ENCODE measurements at places on chromosomes 3 and 15.

GRCh38 chr3:197238842-197239241, 59.6 kb downstream of the DLG1 start:
- DNase-seq, result no peak

DNA sequence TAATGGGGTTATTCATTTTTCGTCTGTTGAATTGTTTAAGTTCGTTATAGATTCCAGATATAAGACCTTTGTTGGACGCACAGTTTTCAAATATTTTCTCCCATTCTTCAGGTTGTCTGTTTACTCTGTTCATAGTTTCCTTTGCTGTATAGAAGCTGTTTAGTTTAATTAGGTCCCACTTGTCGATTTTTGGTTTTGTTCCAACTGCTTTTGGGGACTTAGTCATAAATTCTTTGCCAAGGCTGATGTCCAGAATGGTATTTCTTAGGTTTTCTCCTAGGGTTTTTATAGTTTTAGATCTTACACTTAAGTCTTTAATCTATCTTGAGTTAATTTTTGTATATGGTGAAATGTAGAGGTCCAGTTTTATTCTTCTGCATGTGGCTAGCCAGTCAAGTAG, 58.9 kb upstream of the ZNF280D start:
- DNase-seq, result no peak

- DNase-seq, result no peak
Measured at GRCh38 chr3:35832140-35832571, 192.8 kb downstream of the ARPP21 start.

- no peak for DNase-seq
Measured at GRCh38 chr15:77819048-77819850, 186.5 kb upstream of the LINGO1 start.

DNA sequence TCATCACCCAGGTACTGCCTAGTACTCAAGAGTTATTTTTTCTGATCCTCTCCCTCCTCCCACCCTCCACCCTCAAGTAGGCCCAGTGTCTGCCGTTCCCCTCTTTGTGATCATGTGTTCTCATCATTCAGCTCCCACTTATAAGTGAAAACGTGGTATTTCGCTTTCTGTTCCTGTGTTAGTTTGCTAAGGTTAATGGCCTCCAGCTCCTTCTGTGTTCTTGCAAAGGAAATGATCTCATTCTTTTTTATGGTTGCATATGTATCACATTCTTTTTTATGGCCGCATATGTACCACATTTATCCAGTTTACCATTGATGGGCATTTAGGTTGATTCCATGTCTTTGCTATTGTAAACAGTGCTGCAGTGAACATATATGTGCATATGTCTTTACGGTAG, 8.2 kb upstream of the GANC start:
- DNase-seq, result no peak

DNA sequence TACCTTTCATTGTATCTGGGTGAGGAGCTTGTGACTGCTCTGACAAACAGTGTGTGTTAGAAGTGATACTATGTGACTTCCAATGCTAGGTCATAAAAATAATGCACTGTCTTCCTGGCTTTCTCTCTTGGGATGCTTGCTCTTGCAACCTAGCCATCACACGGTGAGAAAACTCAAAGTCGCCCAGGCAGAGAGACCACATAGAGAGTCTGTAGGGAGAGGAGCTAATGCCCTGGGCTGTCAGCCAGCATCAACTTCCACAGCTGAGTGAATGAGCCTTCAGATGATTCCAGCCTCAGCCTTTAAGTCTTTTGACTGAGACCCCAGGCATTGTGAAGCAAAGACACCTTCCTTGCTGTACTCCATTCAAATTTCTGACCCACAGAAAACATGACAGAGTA, 220.6 kb upstream of the SGO1 start:
- no peak for DNase-seq

DNA sequence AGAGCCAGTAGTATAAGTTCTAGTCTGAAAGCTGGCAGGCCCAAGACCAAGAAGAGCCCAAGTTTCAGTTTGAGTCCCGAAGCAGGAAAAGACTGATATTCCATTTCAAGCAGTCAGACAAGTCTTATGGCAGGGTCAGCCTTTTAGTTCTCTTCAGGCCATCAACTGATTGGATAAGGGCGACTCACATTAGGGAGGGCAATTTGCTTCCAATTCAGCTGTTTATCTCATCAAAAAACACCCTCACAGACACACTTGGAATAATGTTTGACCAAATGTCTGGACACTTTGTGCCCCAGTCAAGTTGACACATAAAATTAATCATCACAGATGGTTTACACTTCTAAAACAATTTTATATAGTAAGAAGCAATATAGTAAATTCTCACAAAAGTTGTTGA, 69.7 kb downstream of the UBE2E2 start:
- DNase-seq, result no peak

DNA sequence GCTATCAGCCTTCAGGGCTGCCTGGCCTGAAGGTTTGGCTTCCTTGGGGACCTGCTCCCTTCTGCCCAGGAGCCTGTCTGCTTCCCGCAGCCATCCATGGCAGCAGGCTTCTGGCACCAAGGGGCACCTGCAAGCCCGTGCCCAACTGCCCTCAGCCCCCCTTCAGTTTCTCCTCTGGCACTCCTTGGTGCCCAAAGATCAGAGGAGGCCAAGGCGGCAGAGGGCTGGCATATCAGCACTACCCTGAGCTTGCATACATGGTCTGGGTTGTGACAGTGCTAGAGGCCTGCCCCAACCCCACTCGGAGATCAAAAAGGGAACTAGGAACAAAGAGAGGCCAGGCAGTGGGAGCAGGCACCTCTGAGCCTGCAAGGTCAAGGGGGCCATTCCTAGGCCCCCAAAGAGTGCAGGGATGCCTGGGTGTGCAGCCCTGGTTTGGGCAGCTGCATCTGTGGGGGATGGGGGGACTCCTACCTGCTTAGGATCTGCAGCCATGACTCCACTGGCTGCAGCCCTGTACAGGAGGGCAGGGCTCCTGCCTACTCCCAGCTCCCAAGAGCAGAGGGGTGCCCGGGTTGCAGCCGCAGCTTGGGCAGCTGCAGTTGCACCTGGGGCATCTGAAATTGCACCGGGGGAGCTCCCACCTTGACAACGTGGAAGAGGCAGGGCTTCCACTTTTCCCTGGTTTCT, 76.2 kb upstream of the TP63 start:
- DNase-seq, result no peak

DNA sequence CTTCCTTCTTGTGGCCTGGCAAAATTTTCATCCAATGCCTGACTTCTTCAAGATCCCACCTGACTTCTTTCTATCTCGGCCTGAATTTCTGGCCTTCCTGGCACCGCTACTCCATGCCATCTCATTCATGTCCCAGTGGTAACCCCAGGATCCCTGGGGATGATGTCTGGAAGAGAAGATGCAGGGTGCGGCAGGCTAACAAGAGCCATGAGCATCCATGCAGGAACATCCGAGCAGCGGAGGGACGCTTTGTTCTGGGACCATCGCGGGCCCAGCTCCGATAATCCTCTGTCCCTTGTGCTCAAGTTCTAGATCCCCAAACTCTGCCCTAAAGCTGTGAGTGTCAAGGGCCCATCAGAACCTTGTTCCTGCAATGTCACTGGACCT, 10.9 kb downstream of the MYL3 start:
- no peak for DNase-seq

GRCh38 chr3:12734960-12735359, 24.1 kb downstream of the TMEM40 start:
- DNase-seq, result no peak

DNA sequence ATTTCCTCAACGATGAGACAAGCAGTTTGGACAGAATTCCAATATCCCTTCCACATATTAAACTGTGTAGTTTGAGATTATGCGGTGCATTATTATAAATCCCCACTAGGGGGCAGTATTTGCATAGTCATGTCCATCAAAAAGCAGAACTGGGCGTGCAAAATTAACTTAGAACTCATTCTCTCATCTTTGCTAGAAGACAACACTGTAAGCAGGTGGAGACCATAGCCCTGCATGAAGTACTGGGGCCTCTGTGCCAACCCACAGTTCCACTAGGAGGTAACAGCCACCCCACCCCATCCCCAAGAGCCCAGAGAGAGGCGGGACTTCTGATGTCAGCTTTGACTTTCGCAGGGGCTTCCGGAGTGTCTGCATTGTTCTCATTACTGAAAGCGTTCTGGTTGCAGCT, 106.6 kb upstream of the TMC3 start:
- no peak for DNase-seq

- no peak for DNase-seq
Measured at GRCh38 chr3:50374363-50375257, 15.3 kb upstream of the TMEM115 start.

GRCh38 chr3:172034786-172035685, 4.3 kb upstream of the FNDC3B start:
- DNase-seq, result no peak

DNA sequence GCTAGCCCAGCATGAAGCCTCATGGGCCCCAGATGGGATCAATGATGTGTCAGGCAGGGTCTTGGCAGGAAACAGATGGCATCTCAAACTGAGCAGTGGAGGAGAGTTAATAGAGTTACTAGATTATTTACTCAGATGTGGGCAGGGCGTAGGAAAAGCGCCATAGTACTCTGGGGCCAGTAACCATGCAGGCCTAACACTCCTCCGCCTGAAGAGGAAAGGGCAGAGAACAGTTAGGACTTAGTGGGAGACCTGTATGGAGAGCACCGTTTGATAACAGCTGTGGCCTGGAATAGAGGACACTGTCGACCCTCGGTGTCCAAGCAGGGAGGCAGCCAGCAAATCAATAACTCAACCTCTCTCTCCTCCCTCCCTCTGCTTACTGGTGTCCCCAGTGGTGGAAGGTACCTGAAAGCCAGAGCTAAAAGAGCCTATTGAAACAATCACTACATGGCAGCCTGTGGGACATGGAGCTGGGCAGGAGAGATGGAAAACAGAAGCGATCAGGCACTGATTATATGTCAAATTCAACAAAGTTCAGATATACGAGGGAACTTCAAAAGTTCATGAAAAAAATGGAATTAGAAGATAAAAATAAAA, 111.4 kb upstream of the CCNL1 start:
- DNase-seq, result no peak

- DNase-seq, result no peak
Measured at GRCh38 chr3:36397841-36398240, 17.5 kb downstream of the STAC start.

DNA sequence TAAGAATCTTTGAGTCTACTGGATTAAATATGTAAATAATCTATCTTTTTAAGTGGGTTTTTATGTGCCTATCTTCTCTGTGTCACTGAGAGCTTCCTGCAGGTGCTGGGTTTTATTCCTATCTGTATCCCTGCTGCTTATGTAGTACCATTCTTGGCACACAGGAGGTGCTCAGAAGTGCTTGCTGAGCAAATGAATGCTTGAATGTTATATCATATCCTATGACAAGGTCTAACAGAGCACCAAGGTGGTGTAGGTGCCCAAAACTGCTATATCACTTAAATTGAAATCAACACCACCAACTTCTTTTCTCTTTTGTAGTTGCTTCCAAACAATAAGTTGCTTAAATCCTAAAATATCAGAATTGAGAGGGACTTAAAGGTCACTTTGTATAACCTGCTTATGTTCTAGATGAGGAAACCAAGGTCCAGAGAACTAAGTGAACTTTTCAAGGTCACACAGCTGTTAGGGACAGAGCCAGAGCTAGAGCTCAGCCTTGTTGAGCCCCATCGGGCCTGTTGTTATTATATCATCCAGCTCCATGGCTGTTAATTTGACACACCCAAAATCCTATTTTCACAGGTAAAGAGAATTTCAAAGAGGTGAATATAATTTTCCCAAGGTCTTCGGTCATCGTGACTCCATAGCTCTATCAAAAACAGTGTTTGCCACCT, 46.0 kb downstream of the CCNL1 start:
- no peak for DNase-seq

GRCh38 chr3:134485075-134485717, 589 bp downstream of the ANAPC13 start:
- DNase-seq, result peak; percentile 93

GRCh38 chr3:116056280-116056679, 389.0 kb downstream of the LSAMP start:
- no peak for DNase-seq

- no peak for DNase-seq
Measured at GRCh38 chr15:52013151-52013791, 5.7 kb upstream of the MAPK6 start.

- DNase-seq, result no peak
Measured at GRCh38 chr15:65195548-65195923, 10.4 kb upstream of the CLPX start.

- DNase-seq, result no peak
Measured at GRCh38 chr15:42408178-42408577, 48.9 kb downstream of the CAPN3 start.

DNA sequence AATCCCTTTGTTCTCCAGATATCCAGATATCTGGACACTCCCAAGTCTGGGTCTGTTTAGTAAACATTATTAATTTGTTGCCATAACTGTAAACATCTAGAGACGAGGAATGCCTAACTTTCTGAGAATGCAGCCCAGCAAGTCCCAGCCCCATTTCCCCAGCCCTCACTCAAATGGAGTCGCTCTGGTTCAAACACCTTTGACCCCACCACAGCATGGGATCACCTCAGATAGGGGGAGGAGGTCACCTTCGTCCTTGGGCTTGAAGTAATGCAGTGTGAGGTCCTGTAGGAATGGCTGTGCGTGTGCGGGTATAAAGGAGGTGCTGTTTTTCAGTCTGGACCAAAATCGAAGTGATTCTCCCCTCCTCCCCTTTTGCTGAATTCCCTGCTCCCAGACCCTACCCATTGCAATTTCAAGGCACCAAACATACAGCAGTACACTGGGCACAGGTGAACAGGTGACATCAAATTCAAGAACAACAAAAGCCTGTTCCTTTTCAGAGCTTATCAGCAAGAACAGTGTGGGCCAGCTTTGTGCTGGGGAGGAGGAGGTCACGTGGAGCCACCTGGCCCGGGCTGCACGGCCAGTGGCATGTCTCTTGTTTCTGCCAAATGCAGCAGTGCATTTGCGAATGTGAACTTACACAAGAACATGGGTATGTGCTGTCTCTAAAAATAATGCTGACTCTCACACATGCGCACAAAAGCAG, 57.5 kb upstream of the TRPM1 start:
- no peak for DNase-seq

- DNase-seq, result no peak
Measured at GRCh38 chr3:72465853-72466252, 382.4 kb downstream of the SHQ1 start.

GRCh38 chr3:183287301-183287971, 34.4 kb downstream of the B3GNT5 start:
- DNase-seq, result peak; percentile 39

Measured in activated CD4-positive, alpha-beta T cell treated with anti-CD3 and anti-CD28 coated beads for 48 hours (primary cell).